Umbilical cord (tissue), 2 donors: ENCODE measurements at places on chromosomes 13 and 19. TPM values are rescaled to one million over a fixed set of nuclear protein-coding genes. Genes with fewer than 3 reads are reported as not detected.
A peak's percentile ranks its signal among the peaks of the same experiment; 100 is the strongest.

DNA sequence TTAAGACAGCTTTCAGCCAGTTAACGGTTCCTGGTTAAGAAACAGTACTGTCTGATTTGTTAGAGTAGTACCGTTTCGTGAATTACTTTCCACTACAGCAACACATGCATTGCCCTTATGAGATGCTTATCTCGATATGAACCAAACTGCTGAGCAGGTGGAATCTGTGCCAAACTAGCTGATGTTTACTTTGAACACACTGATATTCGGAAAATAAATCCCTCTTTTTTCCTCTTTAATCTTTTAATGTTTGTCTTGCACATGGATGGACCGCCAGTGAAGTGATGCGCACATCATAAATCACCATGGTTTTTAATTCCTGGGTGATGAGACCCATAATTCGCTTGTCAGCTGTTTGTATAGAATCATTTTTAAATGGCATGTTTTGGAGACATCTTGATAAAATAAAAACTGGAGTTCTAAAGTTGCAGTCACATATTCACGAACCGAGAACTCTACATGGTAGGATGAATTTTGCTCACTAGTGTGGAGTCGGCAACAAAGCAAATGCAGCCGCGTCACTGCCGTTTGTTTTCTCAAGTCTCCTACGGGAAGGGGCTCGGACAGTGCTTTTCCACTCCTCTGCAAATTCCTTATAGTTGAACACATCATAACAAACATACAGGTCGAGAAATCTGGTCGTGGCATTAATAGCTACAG, 1.1 kb downstream of the GJA3 start:
- peak; percentile 22 for DNase-seq

ZNF837 gene
- total RNA-seq: 3.4 TPM

LRG1 gene
- total RNA-seq: 5.5 TPM

DNA sequence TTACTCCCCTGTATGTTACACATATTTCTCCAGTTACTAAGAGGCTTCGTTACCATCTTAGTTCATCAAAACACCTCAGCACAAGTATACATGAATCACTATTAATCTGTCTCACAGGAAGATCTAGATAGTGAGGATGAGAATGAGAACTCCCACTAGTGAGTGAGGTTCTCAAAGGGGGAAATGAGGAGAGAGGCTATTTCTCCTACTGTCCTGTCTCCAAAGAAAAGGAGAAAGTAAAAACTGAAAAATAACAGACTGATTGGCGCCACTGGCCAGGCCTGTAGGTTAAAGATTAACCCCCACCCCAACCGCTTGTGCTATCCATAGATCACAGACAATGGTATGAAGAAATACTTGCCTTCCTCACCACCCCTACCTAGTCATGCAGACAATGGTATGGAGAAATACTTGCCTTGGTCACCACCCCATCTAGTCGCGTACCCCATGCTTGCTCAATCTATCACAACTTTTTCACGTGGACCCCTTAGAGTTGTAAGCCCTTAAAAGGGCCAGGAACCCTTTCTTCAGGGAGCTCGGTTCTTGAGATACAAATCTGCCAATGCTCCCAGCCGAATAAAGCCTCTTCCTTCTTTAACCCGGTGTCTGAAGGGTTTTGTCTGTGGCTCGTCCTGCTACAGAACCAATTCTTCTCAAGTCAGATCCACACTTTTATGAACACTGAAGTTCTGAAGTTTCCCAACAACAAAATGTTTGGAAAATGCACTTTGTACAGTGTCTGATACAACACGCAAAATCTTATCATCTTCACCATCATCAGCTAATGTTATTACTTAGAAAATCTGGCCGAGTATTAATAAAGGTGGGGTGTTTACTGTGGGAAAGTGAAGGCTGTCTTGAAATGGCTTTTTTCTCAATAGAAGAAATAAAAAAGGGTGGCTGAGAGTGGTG, 598.1 kb downstream of the UQCRFS1 start:
- no peak for DNase-seq
